ENCODE measurements at places on chromosomes 13 and 19.

DNA sequence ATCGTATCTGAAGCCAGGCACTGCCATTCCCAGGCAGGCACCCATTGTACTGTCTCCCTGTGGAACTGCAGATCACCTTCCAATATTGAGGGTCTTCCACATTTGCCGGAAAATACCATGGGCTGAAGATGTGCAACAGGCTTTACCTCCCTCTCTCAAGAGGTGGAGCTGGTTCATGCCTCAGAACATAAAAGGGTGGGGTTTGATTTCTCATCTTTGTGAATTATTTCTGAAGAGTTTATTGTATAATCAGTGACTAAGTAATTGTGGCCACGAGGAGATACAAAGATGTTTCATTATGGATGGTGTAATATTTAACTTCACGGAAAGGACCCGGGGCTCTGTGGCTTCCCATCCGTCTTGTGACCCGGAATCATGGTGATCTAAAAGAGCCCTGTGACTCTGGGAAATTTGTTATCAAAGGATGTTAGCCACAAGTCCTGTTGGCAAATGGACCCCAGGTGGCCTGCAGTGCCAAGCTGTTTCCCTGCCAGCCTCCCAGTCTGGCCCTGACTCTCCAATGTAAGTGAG lies 230.5 kb downstream of the LACC1 start:
- no peak for DNase-seq

GRCh38 chr19:11534948-11535347 lies 3.7 kb upstream of the CNN1 start:
- no peak for DNase-seq

- DNase-seq = no peak
These were observed 20.0 kb downstream of the PNMA8A start for GRCh38 chr19:46451352-46451751.

GRCh38 chr13:107351305-107351704 lies 783.4 kb upstream of the ARGLU1 start:
- no peak for DNase-seq

GRCh38 chr13:78323040-78323439 lies 280.3 kb downstream of the POU4F1 start:
- DNase-seq = no peak

DNA sequence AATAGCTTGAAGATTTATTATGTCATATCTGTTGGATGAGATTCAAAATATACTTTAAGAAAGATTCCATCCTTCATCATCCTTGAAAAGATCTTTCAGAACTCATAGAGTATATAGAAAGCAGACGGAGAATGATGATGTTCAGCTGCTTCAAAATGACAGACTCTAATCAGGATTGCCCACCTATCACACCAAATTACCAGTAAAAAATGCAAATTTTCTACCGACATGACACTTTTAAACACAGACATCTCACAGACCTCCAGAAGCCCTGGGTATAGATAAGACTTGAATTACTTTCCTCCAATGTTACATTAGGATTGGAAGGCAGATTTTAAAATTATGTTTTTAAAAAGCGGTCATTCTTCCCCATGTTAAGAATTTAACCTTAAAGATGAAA lies 235.5 kb downstream of the GPC6 start:
- no peak for DNase-seq

- no peak for DNase-seq
These were observed 668.7 kb downstream of the PCDH17 start for GRCh38 chr13:58300224-58300623.

DNA sequence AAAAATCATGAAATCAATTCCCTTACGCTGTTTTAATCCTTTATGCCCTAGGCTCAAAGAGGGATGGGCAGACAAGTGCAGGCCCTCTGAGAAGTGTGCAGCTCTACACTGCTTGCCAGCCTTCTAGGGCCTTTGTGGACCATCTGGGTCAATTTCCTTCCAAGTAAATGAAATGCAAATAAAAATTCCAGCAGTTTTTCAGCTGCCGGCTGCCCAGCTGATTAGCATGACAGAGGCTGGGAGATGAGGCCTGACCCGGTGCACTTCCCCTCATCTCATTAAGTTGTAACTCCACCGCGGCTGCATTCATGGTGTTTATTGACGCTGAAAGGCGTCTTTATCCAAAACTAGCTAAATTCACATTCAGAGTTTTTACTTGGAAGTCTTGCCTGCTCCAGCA lies 47.5 kb upstream of the GSX1 start:
- DNase-seq = no peak

GRCh38 chr19:6258812-6259311 lies 20.9 kb downstream of the MLLT1 start:
- no peak for DNase-seq

- no peak for DNase-seq
These were observed 9.5 kb downstream of the HOMER3 start for GRCh38 chr19:18931316-18932162.

GRCh38 chr19:18419195-18419698 lies at the start of gene SSBP4:
Gene SSBP4, plus strand, starts transcription at chr19:18419398. Its CDS starts 251 bp downstream, at chr19:18419649.
- DNase-seq = peak; percentile 54

- no peak for DNase-seq
These were observed 48.3 kb upstream of the ATP12A start for GRCh38 chr13:24631922-24632321.

DNA sequence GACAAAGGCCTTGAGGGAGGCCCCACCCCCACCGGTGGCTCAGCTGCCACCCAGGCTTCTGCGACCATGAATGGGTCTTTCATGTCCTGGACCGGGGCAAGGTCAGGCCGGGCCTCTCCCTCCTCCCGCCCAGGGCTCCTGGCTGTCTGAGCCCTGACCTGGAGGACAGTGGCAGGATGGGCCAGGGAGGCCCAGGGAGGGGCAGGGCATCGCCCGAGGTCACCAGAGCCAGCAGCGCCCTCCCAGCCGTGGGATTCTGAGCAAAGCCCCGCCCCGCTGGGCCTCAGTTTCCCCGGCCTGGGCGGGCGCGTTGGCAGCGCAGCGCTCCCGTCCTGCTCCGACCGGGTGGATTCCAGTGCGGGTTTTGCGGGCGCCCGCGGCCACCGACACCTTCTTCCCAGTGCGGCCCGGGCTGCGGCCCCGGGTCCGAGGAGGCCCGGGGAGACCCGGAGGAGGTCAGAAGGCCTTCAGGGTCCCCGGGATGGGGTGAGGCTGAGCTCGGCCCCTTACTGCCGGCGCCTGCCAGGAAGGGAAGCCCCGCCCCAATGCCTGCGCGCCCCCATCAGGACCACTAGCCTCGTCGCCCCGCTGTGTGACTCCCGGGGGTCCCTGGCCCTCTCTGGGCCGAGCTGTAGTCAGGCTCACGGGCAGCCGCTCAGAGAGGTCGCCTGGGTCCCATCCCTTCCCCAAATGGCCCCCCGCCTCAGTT lies 24.6 kb upstream of the SEMA6B start:
- no peak for DNase-seq

- no peak for DNase-seq
These were observed 156.3 kb downstream of the DCT start for GRCh38 chr13:94322925-94323763.

DNA sequence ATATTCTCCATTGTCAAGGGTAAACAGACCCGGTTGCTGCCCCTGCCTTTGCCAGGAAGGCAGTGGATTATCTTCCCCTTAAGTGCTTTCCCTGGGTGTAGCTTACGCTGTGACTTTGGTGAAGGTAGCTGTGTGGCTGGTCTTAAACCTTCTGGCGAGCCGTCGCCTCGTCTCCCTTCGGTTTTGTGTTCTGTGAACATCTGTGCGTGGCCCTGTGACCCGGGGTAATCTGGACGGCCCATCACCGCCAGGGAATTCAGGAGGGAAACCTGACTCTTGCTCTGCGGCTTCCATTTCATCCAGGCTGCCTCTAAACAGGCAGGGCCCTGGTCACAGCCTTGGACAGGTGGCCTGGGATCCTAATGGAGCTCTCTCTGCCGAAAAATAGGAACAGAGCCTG lies 78.7 kb downstream of the SHISA2 start:
- DNase-seq = no peak

DNA sequence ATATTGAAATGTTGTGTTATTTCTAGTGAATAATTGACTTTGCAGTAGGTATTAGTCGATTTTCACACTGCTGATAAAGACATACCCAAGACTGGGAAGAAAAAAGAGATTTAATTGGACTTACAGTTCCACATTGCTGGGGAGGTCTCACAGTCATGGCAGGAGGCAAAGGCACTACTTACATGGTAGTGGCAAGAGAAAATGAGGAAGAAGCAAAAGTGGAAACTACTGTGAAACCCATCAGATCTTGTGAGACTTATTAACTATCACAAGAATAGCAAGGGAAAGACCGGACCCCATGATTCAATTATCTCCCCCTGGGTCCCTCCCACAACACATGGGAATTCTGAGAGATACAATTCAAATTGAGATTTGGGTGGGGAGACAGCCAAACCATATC lies 9.9 kb upstream of the C5AR2 start:
- DNase-seq = no peak

DNA sequence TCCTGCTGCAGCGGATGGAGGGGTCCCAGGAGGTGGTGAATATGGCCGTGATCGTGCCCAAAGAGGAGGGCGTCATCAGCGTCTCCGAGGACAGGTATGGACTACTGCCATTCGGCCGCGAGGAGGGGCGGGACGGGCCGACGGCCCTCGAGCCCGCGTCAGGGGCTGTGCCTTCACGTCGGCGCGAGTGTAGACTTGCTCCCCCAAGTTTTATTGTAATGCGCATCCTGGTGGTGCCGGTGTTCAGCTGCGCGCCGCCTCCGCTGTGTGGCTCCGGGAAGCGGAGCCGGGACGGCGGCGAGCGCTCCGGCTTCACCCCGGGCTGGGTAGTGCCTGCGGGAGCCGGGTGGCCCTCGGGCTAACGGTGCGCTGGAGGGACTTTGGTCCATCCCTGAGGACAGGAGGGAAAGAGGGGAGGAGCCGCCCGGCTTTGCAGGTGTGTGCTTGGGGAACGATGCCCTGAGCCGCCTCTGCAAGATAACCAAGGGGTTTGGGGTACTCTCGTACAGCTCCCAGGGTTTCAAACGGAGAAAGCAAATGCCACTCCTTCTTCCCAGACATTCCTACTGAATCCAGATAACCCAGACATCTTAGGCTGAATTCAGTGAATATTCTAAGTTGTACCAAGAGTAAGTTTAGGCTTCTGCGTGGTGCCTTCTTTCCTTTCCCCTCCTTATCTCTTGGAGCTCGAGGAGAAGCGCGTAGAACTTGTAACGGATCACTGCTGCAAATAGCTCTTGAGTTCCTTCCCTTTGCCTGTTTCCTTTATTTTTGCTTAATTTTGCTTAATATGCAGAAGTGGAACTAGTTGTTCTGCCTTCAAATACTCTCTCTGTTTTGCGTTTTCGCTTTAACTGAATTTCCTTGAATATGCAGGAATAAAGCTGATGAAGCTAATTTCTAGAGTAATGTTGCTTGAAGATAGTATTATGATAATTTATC lies 740 bp downstream of the WDFY2 start:
- peak; percentile 51 for DNase-seq

- DNase-seq = no peak
These were observed 4.7 kb downstream of the DCLK1 start for GRCh38 chr13:36126491-36126890.

- no peak for DNase-seq
These were observed 512 bp downstream of the CC2D1A start for GRCh38 chr19:13906521-13906904.

GRCh38 chr13:95874286-95874685 lies 178.9 kb downstream of the UGGT2 start:
- DNase-seq = no peak

DNA sequence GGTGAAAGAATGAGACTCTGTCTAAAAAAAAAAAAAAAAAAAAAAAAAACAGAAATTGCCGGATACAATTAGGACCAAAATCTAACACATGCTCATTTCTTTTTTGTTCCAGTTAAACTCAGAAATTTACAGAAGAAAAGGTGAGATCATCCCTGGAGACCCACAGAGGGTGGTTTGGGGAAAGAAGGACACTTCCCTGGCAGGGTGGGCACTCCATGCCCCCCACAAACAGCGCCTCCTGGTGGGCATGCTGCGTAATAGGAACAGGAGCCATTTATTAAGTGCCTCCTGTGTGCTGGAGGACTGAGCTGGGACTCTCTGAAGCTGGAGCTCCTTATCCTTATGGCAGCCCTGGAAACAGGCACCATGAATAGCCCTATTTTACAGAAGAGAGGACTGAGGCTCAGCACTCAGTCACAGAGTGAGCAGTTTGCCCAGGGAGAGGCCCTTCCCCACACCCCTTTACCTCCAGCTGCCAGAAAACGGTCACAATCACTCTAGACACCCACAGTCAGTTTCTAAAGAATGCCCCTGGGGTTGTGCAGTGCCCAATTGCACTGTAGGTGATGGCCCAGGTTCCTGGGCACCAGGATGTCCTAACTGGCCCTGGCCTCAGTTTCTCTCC lies 10.1 kb downstream of the C19orf38 start:
- peak; percentile 19 for DNase-seq
